ENCODE measurements at places on chromosomes 5 and 9.

GRCh38 chr5:88193896-88194295, 74.7 kb downstream of the TMEM161B start:
- DNase-seq, result peak; percentile 20

GRCh38 chr5:127406326-127407121, 110.9 kb upstream of the PRRC1 start:
- DNase-seq, result no peak

- DNase-seq, result no peak
Observed at GRCh38 chr5:57370376-57370775, 112.2 kb downstream of the ACTBL2 start.

DNA sequence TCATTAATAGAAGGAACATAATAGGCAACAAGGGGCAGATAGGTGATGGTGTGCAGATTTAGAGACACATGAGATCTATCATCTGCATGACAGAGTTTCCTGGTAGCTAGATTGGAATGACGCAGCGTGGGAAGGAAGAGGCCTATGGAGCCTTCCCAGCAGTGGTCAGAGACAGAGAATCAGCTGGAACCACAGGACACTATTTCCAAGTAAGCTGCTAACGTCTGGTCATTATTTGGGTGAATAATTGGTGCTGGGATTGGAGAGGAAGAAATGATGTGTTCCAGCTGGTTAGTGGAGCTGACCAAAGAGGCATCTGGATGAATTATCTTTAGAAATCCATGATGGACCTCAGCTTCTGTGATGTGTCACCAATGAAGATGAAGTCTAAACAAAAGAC, 91.2 kb upstream of the PRR16 start:
- DNase-seq, result no peak

DNA sequence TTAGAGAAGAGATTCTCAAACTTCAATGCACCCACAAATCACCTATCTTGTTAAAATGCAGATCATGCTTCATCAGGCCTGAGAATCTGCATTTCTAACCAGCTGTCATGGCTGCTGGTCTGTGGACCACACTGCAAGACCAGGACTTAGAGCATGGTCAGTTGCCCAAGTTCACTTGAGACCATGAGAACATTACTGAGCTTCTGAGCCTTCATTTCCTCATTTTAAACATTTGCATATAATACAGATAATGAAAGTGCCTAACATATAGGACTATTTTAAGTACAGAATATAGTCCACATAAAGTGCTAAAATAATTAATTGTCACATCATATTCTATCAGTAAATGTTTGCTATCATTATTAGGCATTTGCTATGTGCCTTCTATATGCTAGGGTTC, 260.8 kb upstream of the TNC start:
- no peak for DNase-seq

DNA sequence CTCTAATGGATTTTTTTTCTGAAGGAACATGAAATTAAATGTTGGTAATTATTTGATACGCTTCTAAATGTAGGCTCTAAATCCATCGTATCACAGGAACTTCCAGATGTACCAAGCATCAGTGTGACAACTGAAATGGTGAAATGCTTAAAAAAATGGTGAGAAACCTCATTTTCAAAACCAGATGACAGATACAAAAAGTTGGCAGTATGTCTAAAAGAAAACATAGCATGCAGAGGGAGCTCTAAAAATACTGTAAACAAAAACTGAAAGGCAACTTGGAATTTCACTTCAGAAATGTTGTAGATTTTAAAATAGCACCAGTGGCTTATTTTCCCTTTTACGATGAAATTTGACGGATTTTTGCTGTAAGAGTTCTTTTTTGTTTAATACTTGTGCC, 1043.6 kb upstream of the WWC1 start:
- no peak for DNase-seq

- DNase-seq, result no peak
Observed at GRCh38 chr9:7756088-7756487, 43.5 kb downstream of the DMAC1 start.

- no peak for DNase-seq
Observed at GRCh38 chr9:27394154-27394825, 97.3 kb upstream of the EQTN start.

DNA sequence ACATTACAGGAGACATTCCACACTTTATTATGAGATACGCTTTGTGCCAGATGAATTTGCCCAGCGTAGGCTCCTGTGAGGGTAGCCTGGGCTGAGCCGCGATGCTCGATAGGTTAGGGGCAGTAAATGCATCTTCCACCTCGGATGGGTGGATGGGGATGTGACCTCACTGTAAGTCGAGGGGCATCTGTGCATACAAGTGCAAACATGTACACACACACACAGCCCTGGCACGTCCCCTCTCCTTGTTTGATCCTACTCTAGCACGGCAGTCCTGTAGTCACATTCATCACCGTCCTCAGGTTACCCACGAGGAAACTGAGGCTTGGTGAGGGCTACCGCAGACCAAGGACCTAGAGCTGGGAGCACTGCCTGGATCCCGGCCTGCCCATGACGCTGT, 166.8 kb downstream of the COL23A1 start:
- DNase-seq, result no peak

DNA sequence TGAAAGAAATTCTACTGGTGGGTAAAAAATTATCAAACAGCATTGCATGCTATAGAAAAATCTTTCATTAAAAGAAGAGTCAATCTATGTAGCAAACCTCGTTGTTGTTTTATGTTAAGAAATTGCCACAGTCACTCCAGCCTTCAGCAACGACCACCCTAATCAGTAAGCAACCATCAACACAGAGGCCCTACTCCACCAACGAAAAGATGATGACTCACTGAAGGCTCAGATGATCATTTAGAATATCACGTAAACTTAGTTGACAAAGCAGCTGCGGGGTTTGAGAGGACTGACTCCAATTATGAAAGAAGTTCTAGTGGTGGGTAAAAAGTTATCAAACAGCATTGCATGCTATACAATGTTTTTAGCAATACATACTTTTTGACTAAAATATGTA, 242.6 kb downstream of the DRD1 start:
- DNase-seq, result no peak

DNA sequence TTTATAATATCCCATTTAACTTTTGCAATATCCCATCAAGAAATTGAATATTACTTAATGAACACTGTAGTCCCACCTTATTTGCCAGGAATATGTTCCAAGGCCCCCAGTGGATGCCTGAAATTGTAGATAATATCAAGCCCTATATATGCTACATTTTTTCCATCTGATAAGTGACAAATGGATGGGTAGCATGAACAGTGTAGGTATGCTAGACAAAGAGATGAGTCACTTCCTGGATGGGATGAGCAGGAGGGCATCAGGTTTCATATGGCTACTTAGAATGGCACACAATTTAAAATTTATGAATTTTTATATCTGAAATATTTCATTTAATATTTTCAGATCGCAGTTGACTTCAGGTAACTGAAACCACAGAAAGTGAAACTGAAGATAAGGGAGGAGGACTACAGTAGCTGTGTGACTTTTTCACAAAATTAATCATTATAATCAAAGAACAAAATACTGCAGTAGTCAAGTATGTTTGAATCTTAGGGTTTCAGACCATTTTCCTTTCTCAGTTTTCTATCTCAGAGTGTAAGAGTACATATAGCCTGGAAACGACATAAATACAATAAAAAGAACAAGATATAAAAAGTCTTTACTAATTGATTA, 636.4 kb upstream of the ARRDC3 start:
- no peak for DNase-seq

DNA sequence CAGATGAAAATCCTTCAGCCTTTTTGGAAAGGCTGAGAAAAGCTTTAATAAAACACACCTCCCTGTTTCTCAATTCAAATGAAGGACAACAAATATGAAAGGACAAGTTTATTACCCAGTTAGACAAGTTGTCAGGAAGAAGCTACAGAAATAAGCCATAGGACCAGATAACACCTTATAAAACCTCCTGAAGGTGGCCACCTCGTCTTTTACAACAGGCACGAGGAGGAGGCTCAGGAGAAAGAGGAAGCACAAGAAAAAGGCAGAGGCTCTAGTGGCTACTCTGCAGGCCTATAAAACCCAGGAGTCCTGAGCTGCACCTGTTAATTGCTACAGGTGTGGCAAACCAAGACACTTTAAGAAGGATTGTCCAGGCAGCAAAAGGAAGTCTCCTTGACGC, 352.1 kb upstream of the CDH18 start:
- DNase-seq, result peak; percentile 5

- DNase-seq, result no peak
Observed at GRCh38 chr9:113409883-113410206, 630 bp downstream of the POLE3 start.

DNA sequence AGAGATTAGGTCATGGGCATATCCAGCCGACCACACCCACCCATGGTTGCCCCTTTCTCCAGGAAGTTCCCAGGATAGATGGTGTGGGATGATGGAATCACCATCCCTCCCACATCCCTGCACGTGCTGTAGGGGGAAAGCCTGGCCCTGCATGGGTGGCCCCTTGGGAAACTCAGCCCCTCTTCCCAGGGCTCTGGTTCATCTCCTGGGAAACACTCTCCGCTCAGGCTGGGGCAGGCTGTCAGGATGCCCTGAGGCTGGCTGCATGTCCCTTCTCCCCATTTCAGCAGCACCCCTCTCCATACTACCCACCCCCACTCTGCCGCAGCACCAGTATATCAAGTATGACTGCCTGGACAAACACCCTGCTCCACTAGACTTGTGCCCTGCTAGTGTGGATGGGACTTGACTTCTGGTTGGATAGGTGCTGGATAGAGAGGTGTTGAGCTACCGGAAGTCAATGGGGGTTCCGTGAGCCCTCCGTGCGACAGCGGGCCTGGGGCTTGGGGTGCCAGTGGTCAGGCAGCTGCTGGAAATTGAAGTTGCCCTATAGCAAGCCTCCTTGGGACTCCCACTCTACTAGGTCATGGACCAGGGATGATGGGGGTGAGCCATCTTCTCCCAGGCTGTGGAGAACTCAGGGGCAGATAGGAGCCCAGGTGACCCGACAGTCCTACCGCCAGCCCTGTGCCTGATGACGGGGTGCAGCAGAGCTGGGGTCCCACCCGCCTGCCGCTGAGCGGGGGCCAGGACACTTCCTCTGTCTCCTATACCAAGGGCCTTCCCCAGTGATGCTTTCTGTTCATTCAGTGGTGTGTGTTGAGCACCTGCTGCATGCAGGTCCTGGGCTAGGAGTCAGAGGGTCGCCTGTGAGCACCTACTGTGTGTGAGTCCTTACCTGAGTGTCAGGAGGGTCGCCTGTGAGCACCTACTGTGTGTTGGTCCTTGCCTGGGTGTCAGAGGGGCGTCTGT, 69.4 kb upstream of the COL5A1 start:
- DNase-seq, result no peak

GRCh38 chr9:124311283-124311682, 53.5 kb downstream of the NEK6 start:
- DNase-seq, result no peak

- DNase-seq, result no peak
Observed at GRCh38 chr9:75019022-75019421, 9.1 kb downstream of the CARNMT1 start.

DNA sequence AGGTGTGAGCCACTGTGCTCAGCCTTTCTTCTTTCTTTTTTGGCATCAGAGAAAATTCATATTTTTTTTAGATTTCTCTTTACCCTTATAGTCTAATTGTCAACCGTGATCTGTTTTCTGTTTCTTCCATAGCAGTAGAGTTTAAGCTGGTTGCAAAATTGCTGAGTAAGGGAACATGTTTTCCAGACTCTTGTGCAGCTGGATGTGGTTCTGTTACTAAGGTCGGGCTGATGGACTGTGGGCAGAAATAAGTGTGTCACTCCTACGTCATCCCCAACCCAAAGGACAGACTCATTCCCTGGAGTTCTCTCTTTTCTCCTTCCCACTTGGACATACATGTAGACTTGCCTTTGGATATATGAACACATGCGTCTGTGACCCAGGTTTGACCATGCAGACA, 64.1 kb upstream of the GOLM1 start:
- DNase-seq, result no peak

DNA sequence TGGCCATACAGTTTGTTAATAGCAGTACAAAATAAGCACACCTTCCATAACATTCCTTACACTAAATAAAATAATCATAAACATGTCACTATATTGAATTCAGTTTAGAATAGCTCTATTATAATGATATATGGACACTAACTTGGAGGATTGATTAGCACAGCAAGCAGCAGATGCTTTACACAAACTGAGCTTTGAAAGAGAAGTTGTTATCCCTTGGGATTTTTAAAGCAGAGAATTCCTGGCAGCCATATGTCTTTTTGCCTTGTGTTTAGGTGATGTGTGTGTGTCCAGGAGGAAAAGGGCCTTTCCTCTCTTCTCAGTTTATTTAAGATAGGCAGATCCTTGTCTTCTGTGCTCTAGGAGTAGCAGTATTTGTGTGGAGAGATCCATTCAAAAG, 232.2 kb upstream of the GRIN3A start:
- no peak for DNase-seq

DNA sequence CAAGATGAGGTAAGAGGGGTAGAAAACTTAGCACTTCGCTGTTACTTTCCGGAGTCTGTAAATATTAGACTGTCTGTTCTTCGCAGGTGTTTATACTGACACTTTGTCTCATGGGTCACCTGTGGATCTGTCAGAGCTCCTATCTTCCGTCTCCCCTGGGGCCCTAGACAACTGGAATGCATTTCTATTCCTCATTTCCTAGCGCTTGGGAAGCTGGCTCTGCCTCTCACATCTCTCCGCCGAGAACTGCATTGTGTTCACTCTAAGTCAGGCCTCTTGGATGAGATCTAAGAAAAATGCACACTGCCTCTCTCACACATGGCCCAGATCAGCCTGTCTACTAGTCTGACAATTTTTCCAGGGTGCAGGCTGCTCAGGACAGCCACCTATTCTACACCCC, 39.5 kb downstream of the PCA3 start:
- DNase-seq, result no peak

DNA sequence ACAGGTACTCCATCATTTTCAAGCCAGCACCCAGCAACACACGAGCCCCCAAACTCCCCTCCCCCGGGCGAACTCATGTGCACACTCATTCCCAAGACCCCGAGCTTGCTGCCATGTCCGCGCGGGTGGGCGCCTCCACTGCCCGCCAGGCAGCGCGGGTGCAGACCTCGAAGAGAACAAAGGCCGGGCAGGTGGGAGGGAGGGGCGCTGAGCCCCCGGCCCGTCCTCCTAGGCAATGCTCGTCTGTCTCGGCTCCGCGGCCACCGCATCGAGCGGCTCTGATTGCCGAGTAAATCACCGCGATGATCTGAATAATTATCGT, 47.1 kb upstream of the PSD2 start:
- no peak for DNase-seq

Data from GF-D8 (cell line).